Stimulated activated CD4-positive, alpha-beta T cell treated with anti-CD3 and anti-CD28 coated beads, Interleukin-1b, Interleukin-23, amount 100 ng/mL, for 1 hour (primary cell): ENCODE measurements at places on chromosomes 11 and 22.

DNA sequence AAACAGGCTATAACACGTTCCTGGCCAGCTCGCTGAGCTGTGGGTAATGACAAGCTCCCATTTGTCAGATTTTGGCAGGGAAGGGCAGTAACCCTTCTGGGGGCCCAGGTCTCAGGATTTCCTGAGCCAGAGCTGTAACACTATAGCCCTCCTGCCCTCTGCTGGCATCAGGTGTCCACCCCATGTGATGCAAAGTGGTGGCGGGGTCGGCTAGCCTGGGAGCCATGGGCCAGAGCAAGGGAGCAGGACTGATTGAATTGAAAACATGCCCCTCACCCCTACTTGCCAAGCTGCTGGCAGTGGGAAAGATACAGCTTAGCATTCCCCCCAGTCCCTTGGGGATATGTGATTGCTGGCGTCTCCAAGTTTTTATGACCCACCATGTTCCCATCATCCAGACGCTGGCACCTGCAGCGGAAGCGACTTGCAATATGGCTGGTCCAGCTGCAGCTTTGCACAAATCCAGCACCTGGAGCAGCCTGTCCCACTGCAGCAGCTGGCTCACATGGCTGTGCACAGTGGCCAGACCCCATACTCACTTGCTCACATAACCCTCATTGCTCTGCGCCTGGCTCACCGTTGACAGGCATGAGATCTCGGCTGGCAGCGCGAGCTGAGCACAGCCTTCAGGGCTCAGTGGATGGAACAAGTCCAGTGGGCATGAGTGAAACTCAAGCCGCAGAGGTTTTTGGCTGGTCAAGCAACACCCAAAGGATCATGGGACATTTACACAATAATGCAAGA is 1147.8 kb downstream of the JRKL start:
- DNase-seq = no peak

- DNase-seq = no peak
Measured at GRCh38 chr22:27996529-27996925, 77.5 kb upstream of the PITPNB start.

DNA sequence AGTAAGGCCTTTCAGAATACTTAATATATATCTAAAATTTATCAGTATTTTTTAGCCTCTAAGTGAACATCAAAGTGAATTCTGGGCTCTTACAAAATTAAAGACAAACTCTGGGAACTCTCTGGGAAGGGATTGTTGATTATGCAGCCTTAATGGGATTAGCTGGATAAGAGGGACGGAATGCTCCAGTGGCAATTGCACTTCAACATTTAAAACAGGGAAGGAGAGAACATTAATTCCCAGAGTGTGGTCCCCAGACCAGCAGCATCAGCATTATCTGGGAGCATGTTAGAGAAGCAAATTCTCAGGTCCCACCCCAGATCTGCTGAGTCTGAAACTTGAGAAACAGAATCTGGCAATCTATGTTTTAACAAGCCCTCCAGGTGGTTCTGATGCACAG is 46.5 kb downstream of the POLD3 start:
- DNase-seq = no peak

- no peak for DNase-seq
Measured at GRCh38 chr11:126072141-126072741, 9.6 kb upstream of the CDON start.

DNA sequence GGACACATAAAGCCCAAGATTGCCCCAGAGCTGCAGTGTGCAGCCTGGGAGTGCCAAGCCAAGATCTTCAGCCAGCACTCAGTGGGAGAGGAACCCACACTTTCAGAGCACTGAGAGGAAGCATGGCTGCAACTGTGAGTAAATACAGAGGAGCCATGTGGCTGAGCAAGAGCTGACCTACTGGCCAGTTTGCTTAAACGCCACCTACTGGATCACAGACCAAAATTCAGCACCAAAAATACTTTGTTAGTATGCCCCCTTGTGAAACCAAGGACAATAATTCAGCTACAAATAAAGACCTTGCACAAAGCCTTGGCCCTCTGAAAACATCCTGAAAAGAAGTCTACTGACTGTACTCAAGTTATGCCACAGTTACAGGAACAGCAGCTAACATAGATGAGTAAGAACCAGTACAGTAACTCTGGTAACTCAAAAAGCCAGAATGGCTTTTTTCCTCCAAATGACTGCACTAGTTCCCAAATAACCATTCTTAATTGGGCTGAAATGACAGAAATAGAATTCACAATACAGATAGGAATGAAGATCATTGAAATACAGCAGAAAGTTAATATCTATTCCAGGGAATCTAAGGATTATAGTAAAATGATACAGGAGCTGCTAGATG is 10.1 kb upstream of the OR4A15 start:
- DNase-seq = no peak

- no peak for DNase-seq
Measured at GRCh38 chr22:46571642-46572250, 34.3 kb upstream of the CELSR1 start.

GRCh38 chr11:67641338-67642172 is 2.0 kb upstream of the TBX10 start:
- DNase-seq = no peak

- DNase-seq = no peak
Measured at GRCh38 chr11:75815345-75816168, 547 bp downstream of the UVRAG start.

DNA sequence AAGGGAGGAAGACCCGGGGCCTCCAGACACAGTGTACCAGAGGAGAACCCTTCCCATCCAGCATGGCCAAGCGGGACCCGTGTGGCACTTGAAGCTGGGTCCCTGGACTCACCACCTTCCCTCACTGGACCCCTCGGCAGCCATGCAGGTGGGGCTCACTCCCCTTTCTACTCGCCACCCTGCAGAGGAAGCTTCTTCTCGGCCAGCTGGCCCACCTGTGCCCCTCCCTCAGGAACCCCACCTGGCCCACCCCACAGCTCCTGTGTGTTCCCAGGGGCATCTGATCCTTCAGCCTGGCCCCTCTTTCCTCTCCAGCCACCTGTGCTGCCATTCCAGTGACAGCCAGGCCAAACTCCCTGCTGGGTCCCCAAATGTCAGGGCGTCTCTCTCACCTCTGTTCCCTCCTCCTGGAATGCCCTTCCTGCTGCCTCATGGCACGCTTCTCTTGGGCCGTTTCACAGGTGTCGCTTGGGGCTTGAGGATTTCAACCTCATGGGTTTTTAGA is 38.0 kb downstream of the IGF2 start:
- DNase-seq = no peak

DNA sequence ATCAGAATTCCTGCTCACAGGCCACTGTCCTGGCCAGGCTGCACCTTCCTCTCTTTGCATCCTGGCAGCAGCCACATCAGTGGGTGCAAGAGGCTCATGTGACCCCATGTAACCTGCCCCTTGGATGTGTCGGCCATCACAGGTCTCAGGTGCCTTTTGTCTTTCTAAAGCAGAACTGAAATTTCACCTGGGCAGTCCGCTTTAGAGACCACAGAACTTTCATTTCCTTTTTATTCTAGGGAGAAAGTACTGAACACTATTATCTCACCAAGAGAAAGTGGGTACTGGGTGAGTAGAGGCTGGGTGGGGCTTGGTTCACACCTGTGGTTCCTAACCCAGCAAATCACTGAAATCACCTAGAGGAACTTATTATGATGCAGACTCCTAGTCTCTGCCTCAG is 51.7 kb upstream of the NUP160 start:
- DNase-seq = no peak

DNA sequence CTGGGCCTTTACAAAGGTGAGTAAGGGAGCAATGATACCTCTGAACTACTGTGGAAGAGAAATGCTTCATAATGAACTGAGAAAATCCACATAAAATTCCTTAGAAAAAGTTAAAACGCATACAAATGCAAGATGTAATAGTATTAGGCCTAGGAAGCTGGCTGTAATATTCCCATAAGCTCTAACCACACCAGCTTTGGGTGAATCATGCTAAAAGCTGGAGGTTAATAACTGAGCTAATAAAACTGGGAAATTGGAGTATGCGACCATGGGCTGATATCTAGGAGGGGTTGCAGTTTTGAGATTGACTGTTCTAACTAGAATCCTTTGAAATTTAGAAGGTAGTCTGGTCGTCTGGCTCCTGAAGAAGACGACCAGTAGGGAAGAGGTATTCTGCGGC is 28.6 kb upstream of the RCE1 start:
- no peak for DNase-seq

- DNase-seq = no peak
Measured at GRCh38 chr22:42277232-42277753, 6.8 kb upstream of the TCF20 start.

GRCh38 chr11:93145390-93145915 is 52.3 kb downstream of the SLC36A4 start:
- no peak for DNase-seq

- DNase-seq = no peak
Measured at GRCh38 chr11:120223793-120224192, 13.0 kb downstream of the OAF start.

- no peak for DNase-seq
Measured at GRCh38 chr11:11148104-11148509, 204.9 kb downstream of the CSNK2A3 start.

DNA sequence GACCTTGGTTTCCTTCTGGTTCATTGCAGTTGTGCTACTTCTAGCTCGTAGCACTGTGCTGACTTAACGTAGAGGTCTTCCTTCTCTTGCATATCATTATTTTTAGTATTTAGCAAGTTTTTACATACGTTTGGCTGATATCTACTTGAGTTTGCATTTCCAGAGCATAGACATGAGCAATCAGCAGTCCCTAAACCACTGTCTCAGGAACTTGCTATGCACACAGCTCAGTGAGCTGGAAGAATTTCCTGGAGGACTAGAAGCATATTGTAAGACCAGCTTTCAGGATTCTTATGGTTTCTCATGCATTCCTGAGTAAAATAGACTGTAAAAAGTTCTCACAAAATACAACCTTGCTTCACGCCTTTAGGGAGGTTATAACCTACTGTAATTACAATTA is 226.7 kb upstream of the PDGFD start:
- DNase-seq = no peak

DNA sequence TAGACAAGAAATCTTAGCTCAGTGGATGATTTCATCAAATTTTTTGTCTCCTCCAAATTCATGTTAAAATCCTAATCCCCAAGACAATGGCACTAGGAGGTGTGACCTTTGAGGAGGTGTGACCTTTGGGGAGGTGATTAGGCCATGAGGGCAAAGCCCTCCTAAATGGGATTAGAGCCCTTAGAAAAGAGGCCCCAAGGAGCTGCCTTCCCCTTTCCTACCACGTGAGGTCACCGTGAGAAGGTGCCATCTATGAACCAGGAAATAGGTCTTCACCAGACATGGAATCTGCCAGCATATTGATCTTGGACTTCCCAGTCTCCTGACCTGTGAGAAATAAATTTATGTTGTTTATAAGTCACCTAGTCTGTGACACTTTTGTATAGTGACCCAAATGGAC is 138.7 kb downstream of the TRIM29 start:
- DNase-seq = no peak

DNA sequence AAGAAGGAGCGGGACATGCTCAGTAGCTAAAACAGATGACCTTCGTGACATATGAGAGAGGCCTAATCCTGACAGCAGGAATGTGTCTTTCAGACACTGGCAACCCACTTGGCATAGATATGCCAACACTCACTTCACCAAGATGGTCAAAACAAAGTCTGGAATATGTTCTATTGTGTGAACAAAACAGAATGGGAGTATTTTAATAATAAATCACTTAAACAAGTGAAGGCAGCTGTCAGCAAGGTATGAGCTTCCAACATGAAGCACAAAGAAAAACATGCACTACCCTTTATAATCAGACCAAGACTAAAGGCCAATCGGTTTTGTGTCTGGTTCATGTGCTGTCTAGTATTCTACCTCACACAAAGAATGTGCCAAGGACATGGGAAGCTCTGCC is 23.1 kb downstream of the CCDC34 start:
- DNase-seq = no peak

DNA sequence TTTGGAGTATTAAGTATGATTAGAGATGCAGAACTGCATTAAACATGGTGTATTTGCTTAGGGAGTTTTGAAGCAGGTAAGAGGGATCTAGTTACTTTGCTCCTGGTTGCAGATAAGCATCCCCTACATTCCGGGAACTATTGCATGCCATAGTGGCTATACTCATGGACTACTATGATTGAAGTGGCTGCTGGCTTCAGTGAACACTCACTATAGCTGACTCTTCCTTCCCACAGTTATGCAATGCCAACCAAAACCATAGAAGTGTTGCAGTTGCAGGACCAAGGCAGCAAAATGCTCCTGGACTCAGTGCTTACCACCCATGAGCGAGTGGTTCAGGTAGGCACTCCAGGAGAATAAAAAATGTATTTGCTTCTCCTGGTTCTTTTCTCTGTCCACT is 17.0 kb downstream of the COA4 start:
- DNase-seq = no peak

DNA sequence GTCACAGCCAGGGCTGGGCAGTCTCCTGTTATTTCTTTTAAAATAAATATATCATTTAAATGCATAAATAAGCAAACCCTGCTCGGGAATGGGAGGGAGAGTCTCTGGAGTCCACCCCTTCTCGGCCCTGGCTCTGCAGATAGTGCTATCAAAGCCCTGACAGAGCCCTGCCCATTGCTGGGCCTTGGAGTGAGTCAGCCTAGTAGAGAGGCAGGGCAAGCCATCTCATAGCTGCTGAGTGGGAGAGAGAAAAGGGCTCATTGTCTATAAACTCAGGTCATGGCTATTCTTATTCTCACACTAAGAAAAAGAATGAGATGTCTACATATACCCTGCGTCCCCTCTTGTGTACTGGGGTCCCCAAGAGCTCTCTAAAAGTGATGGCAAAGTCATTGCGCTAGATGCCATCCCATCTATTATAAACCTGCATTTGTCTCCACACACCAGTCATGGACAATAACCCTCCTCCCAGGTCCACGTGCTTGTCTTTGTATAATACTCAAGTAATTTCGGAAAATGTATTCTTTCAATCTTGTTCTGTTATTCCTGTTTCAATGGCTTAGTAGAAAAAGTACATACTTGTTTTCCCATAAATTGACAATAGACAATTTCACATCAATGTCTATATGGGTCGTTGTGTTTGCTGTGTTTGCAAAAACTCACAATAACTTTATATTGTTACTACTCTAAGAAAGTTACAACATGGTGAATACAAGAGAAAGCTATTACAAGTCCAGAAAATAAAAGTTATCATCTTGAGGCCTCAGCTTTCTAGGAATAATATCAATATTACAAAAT is 13.4 kb downstream of the OR51B4 start:
- DNase-seq = no peak

DNA sequence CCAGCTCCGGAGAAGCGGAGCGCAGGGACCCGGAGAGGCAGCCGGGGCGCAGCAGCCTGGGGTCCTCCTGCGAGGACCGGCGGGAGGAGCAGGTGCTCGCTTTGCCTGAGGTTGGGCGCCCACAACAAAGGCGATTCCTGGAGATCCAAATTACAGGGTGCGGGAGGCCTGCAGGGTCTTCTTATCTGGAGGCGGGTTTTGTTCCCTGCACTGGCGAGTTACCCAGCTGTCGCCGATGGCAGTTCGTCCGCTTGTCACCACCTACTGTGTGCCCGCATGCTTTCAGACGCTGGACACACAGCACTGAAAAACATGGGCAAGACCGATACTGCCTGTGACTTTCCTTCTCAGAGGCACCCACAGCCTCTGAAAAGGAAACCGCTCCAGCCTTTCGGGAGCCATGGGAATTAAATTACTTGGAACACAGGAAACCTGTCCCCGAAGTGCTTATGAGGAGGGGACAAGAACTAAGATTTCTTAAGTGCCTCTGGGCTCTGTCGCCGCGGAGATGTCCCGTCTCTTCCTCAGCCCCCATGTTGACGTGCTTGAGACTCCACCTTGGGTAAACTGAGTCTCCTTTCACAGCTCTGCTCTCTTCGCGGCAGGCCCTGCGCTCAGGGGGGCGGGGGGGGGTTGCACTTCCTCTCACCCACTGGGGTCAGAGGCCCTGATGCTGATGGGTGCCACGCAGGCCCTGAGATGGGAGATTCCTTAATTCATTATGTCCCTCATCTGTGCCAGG is 1.3 kb upstream of the ZFTA start:
- no peak for DNase-seq

GRCh38 chr22:17807578-17808410 is 33.5 kb upstream of the BID start:
- DNase-seq = no peak
